ENCODE measurements at places on chromosomes 5 and 9. TPM values are rescaled to one million over a fixed set of nuclear protein-coding genes. Genes with fewer than 3 reads are reported as not detected.

PCDHA4 gene
- 9.6 TPM for total RNA-seq

TAL2 gene
- total RNA-seq, result not detected

MEIKIN gene
- total RNA-seq, result not detected

DNA sequence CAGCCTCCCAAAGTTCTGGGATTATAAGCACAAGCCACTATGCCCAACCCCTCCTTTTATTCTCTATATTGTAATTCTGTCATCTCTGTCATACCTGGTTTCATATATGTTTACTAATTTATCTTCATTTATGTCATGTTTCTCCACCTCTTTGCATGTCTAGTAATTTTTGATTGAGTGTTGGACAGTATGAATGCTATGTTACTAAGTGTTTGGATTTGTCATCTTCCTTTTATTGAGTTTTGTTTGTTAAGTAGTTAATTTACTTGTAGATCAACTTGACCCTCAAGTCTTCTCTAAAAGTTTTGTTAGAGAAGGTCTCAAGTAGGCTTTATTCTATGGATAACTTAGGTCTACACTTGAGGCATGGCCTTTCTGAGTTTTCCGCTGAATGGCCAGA lies 17.2 kb upstream of the CACNA1B start:
- no peak for DNase-seq

- DNase-seq, result peak; percentile 66
These were observed 44.3 kb upstream of the DENND4C start for GRCh38 chr9:19186232-19186631.

GRCh38 chr5:82851471-82851870 lies 225.7 kb downstream of the TMEM167A start:
- no peak for DNase-seq

GRCh38 chr5:112977440-112977861 lies 853 bp downstream of the DCP2 start:
- DNase-seq, result no peak

GRCh38 chr9:119074017-119074416 lies 295.2 kb downstream of the BRINP1 start:
- DNase-seq, result no peak

NAA35 gene
- 35.1 TPM for total RNA-seq

NUTM2F gene
- not detected for total RNA-seq

GRCh38 chr9:124274738-124275137 lies 17.0 kb downstream of the NEK6 start:
- no peak for DNase-seq

RBM22 gene
- total RNA-seq, result 17.9 TPM

- peak; percentile 84 for DNase-seq
These were observed 236.5 kb downstream of the DMRTA1 start for GRCh38 chr9:22682961-22683699.

GRCh38 chr9:33852216-33852826 lies 35.4 kb downstream of the UBE2R2 start:
- DNase-seq, result peak; percentile 61

DNA sequence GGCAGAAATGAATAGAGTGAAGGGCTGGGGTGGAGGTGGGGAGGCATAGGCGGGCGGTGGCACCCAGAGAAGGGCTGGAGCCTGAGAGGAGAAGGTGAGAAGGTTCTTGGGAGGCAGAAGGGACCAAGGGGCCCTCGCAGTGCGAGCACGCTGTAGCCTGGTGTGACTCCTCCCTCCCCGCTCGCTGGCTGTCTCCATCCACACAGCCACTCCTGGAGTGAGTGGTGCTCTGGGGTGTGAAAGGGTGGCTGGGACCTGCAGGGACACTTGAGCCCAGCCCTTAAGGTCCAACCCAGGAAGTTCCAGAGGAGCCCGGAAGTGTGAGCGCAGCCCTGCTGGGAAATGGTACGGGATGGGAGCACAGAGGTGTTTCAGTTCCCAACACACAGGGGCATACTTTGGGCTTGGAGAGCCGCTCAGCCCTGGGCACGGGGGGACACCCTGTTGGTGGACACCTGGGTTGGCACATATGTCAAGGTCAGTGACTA lies 9.3 kb upstream of the SCGB3A1 start:
- DNase-seq, result no peak

- DNase-seq, result peak; percentile 94
These were observed 125.2 kb upstream of the CPEB4 start for GRCh38 chr5:173762930-173763329.

SLC25A48 gene
- not detected for total RNA-seq

GRCh38 chr9:22053178-22053577 lies 44.1 kb upstream of the CDKN2B start:
- peak; percentile 10 for DNase-seq

DNA sequence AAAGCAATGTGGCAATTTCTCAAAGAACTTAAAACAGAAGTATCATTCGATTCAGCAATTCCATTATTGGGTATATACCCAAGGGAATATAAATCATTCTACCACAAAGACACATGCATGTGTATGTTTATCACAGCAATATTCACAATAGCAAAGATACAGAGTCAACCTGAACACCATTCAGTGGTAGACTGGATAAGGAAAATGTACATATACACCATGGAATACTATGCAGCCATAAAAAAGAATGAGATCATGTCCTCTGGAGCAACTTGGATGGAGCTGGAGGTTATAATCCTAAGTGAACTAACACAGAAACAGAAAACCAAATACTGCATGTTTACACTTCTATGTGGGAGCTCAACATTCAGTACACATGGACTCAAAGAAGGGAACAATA lies 21.4 kb upstream of the FYB1 start:
- no peak for DNase-seq

GRCh38 chr5:61866930-61867329 lies 439.1 kb upstream of the KIF2A start:
- DNase-seq, result peak; percentile 90

- DNase-seq, result no peak
These were observed 438.1 kb upstream of the CDH9 start for GRCh38 chr5:27476356-27476988.

ZDHHC11B gene
- not detected for total RNA-seq

CDH6 gene
- total RNA-seq, result 207 TPM

GRCh38 chr5:135881819-135882218 lies 13.8 kb downstream of the IL9 start:
- no peak for DNase-seq

DNA sequence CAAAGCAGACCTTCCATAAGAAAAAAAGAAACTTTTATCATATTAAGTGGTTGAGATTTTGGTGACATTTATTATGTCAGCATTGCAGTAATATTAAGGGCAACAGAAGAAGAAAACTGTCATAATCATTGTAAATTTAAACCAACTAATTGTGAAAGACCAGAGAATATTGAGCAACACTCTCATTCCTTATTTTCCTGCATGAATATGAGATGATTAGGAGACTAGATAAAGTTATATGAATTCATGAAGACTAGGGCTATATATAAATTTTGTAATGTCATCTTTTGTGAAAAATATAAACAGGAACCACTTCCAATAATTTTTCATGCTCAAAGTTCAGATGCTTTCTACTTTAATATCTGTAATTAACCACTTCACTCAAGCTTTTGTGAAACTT lies 974.5 kb upstream of the CDH10 start:
- DNase-seq, result no peak

- no peak for DNase-seq
These were observed 570.9 kb downstream of the TLE1 start for GRCh38 chr9:81118416-81118815.

DNA sequence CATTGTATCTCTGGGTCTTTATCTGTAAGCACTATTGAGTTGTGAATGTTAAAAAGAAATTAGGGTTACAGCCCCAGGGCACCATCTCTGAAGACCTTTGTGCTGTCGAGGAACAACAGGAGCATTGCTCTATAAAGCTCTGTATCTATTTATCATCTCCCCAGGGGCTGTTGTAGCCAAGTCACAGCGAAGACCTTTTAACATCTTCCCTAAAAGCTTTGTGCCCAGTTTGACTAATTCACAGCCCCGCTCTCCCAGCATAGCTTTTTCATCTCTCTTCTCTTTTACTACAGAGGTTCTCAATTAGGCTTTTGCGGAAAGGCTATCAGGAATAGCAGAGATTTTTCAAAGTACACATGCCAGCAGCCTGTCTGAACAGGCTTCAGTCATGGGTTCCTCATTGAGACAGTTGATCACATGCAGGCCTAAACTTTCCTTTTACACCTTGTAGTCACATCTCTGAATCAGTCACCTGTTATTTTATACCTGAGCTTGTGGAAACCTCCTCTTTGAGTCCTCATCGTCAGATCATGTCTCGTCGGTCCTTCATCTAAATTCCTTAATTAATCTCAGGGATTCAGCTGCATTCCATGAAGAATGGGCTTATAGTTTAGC lies 140.5 kb downstream of the NPR3 start:
- no peak for DNase-seq

DNA sequence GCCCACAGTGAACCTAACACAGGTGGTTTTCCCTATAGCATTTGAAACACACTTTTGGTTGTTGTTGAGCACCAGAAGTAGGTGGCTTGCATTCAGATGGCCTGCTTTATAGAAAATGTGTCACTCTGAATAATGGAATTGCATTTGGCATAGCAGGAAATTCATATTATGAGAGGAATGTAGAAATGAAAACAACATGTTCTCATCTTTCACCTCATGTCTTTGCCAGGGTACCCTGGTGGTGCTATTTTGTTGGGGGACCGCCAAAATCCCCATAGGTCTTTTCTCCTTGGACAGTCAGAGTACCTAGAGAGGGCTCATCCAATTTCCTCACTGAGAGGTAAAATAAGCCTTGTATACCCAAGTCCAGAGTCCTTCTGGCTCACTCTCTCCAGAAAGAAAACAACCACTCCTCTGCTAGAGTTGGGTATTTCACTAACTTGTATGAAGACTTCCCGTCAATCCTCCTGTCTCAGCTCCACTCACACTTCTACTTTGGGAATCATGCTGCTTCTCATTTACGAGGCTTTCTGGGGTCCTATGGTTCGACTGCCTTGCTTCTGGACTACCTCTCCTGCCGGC lies 67.4 kb downstream of the MRPS27 start:
- DNase-seq, result no peak

DNA sequence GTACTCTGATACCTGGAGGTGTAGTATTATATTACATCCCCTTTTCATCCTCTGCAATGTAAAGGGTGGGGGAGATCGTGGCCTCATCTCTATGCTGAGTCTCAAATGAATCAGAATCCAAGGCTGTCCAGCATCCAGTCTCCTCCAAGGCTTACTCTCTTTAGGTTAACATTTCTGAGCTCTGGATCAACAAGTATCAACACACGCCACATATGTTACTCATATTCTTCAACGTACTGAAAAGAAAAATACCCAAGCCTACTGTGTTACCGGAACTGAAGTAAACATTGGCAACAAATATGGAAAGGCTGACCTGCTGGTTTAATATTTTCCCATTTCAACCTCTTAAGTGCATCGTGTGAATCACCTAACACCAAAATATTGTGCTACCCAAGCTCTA lies 241.8 kb downstream of the GAS1 start:
- DNase-seq, result no peak

DNA sequence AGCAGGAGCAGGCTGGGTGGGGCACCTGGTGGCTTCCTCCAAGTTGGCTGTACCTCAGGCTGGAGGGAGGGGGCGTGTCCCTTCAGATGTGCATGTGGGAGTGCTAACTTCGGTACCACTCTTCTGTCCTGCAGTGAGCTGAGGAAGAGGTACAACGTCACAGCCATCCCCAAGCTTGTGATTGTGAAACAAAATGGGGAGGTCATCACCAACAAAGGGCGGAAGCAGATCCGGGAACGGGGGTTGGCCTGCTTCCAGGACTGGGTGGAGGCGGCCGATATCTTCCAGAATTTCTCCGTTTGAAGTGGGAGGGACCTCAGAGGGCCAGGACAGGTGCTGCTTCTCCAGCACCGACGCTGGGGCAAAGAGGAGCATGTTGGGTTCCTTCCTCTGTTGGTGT lies 9.3 kb downstream of the NXNL2 start:
- DNase-seq, result no peak

DNA sequence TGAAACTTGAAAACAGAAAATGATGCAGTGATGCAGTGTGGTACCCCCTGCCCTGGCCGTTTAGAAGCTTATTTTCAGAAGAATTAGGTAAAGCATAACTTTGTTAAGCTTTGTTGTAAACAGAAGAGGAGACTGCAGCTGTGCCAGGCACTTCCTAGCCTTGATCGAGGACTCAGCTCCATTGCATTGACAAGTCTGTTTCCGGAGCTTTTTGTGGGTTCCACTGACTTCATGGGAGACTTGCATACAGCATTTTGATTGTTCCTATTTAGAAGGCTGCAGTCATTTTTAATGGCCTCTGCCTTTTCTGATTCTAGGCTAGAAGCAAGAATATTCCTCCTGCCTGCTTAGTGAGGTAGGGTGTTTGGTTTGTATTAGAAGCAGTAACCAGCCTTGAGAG lies 12.3 kb downstream of the MVB12B start:
- DNase-seq, result no peak

NR4A3 gene
- total RNA-seq, result 0.15 TPM

DNA sequence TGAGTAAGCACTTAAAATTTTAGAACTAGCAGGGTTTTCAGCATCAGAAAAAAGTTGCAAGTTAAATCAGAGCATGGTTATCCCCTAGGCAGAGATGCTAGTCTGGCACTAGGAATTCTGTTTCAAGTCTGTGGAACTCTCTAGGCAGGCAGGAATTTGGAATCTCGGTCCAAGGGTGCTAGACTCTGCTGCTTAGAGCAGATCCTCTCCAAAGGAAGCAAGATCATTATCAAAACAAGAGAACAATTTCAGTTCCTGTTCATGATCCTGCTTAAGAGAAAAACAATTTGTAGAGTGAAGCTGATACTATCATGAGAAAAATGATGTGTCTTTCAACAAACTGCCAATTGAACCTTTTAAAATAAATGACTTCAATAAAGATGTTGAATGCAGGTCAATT lies 420.7 kb downstream of the KIF4B start:
- DNase-seq, result no peak

DNA sequence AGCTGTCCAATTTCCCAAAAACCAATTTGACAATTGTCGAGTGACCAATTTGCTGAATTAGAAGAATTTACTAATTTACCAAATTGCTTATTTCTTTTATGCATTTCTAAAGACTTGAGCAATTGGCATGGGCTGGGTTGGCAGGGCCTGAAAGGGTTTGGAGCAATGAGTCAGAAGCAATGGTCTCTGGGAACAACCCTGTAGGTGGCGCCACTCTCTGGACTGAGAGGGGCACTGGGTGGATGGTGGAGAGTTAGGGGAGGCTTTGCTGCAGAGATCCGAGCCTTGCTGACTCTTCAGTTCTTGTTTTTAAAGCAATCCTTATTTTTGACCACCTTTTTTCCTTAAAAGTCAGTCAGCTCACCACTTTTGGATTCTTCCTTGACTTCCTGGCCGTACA lies 71.5 kb upstream of the RPS23 start:
- no peak for DNase-seq

CDH18 gene
- not detected for total RNA-seq

GRM6 gene
- not detected for total RNA-seq

DNA sequence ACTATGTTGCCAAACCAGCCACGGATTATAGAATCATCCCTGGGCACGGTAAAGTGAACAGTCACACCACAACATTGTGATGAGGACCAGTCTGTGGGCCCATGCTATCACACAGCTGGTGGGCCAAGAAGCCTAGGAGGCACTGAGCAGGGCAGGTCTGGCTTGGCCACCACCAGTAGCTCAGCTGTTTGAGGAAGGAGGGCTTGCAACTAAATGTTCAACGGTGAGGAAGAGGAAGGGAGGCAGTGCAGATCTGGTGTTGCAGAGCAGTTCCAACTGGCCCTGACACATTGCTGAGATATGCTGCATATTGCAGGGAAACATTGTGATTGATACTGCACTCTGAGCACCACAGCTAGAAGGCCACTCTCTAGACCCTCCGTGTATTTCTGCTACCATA lies 77.9 kb upstream of the ATG10 start:
- no peak for DNase-seq

- no peak for DNase-seq
These were observed 36.8 kb downstream of the DAB2IP start for GRCh38 chr9:121688146-121688680.

ACTBL2 gene
- total RNA-seq, result 5.6 TPM

OR13C8 gene
- total RNA-seq, result not detected

GRCh38 chr5:122480146-122480545 lies 168.1 kb downstream of the SNCAIP start:
- peak; percentile 21 for DNase-seq

Data from renal cortical epithelial cell (primary cell).